Stimulated activated CD4-positive, alpha-beta T cell treated with anti-CD3 and anti-CD28 coated beads, Interleukin-2, amount 100 ng/mL, for 4 hours (primary cell): ENCODE measurements at places on chromosomes 7 and 10.

DNA sequence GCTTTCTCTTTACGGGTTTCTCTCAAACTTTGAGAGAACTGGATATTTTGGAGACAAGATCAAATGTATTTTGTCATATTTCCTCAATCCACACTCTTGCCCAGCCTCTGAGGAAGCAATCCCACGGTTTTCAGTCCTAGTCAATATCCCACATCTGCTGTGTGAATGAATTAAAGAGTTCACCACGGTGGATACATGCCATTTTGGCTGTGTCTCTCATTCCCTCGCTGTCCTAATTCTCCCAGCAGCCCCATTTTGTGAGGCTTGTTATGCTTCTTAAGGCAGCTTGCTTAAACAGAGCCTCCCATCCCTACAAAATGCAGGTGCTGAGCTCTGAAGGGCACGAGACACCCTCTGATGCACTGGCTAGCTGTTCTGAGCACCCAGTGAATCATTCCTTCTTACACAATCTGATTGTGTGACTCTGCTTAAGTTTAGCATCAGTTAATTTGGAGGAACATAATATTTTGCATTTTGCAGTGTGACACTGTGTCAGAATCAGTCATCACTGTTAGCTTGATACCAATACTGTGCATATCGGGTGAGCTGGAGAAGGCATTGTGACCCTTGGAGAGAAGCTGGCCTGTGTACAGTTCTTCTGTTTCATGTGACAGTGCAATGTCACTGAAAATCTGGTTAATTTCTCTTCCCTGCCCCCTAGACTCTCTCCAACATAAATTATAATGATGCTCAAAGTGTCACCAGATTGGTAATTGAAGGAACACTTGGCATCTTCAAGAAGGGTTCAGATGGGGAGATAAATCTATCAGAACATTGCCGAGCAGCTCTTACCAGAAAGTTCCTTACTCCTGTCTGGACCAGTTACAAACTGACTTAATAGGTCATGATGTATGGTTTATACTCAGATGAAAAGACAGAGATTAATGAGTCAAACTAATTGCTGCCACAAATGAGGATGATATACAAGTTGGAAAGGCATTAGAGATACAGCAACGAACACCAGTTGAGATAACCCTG lies 103.7 kb upstream of the AOAH start:
- DNase-seq = no peak

DNA sequence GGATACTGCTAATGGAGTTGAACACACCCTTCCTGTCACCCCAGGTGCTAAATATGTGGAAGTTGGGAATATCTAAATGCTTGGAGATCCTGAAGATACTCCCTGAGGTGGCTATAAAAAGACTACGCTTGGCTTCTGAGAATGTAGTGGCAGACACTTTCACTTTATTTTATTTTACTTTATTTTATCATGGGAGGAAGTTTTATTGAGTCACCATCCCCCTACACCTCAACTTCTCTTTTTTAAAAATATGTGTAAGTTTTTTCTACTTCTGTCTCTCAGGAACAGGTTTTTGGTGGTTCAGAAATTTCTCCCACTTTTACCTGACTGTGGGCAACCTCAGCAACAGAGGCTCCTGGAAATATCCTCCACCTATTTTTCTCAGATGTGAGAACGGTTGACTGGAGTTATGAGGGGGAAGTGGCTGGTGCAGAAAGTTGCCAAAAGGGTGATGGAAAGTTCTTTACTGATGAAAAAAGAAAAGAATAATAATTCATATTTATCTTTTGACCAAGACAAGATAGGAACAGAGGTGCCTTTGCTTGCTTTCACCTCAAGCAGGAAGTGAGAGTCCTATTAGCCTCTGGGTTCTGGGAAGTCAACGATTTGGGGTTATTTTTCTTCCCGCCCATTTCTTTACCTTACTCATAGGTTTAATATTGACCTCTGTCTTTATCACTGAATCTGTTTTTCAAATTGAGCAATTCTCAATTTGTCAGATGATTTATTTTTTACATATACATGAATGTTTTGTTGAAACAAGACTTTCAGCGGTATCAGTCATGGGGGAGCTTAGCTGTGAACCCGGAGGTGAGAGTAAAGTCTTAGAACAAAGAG lies 103.6 kb downstream of the AHR start:
- DNase-seq = no peak

DNA sequence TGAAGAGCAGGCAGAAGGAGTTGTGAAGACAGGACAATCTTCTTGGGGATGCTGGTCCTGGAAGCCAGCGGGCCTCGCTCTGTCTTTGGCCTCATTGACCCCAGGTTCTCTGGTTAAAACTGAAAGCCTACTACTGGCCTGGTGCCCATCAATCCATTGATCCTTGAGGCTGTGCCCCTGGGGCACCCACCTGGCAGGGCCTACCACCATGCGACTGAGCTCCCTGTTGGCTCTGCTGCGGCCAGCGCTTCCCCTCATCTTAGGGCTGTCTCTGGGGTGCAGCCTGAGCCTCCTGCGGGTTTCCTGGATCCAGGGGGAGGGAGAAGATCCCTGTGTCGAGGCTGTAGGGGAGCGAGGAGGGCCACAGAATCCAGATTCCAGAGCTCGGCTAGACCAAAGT lies 1.5 kb downstream of the CHPF2 start:
- DNase-seq = no peak

- no peak for DNase-seq
Measured at GRCh38 chr7:49624611-49625010, 148.8 kb upstream of the VWC2 start.

GRCh38 chr7:129480674-129481363 lies 21.5 kb upstream of the SMKR1 start:
- no peak for DNase-seq

- no peak for DNase-seq
Measured at GRCh38 chr10:97584798-97585438, 729 bp downstream of the HOGA1 start.

- no peak for DNase-seq
Measured at GRCh38 chr7:76428868-76429805, 4.4 kb downstream of the ZP3 start.

DNA sequence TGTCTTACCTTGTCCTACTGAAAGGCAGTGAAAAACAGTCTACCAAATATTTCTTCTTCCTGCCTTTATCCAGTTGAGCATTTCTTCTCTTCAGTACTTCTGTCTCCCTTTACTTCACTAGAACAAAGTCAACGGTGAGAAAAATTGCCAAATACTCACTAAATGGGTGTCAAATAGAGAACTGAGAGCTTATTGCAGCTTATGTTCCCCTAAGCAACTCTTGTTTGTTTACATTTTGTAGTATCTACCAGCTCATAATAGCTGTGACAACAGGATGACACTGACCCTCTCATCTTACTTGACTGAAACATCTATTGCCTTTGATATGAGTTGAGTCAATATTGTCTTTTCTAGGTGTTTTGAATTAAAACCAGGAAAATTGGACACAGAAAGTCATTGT lies 327.9 kb upstream of the SORCS1 start:
- DNase-seq = no peak

DNA sequence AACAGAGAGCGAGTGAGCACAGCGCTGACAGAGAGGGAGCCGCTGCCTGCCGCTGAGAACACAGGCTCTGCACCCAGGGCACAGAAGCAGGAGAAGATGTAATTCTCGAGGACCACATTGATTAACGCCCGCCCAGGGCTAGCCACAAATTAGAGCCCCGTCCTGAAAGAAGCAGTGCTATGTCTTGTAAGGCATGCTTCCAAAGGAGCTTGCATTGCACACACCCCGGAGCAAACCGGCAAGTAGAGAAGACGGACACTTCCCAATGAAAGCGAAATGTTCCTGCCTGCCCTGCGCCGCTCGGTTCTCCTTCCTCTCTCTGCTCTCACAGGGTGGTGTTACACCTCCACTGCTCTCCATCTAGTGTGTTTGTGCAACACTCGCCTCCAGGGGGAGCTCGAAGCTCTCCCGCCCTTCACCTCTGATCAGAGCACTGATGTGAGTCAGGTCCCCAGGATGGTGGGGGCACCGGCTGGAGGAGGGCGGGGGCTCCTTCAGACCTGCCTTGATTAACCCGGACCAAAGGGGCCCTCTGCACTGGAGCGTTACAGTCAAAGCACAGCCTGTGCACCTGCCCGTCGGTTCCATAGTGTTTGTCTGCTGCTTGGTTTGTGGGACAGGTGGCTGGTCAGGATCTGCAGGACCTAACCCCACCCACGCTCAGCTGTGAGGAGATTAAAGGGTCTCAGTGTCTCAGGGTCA lies 316.5 kb downstream of the ADARB2 start:
- DNase-seq = peak; percentile 46

- no peak for DNase-seq
Measured at GRCh38 chr10:11605807-11606408, 5.5 kb downstream of the USP6NL start.

DNA sequence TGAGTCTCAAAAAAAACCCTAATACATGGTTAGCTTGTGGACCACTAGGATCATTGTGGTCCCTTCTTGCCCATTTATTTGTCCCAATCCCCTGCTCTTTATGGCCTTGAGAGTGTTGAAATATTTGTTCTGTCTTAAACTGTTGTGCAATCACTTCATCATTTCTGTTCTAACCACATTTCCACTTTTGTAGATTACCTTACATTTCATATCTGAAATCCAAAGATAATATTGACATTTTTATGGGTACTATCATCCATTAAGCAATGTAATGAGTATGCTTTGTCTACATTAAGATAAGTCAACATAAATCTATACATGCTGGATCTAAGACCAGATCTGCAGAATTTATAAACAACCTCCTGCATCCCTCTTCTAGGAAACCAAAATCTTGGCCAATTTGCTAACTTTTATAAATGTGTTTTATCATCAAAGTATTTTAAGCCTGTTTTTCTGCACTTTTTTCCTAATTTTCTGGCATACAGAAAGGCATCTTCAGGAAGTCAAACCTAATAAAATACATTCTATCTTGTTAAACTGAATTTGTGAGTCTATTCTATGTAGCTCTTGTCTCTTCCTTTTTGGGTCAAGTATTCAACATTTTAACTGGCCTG lies 359.4 kb upstream of the CELF2 start:
- no peak for DNase-seq

- DNase-seq = no peak
Measured at GRCh38 chr7:73621168-73622063, 2.9 kb downstream of the MLXIPL start.

DNA sequence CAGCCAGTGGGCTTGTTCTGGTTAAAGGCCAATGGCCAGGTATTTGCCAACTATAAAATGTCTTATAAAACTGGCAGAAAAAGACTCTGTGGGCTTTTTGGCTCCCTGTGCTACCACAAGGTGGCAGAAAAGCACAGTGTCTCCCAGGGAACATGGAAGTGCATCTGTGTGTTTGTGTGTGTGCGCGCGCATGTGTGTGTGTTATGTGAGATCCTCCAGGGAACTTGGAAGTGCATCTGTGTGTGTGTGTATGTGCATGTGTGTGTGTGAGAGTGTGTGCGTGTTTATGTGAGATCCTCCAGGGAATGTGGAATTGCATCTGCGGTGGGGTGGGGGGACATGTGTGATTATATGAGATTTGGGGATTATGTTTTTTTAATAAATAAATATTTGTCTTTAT lies 30.2 kb upstream of the ABI1 start:
- peak; percentile 6 for DNase-seq

DNA sequence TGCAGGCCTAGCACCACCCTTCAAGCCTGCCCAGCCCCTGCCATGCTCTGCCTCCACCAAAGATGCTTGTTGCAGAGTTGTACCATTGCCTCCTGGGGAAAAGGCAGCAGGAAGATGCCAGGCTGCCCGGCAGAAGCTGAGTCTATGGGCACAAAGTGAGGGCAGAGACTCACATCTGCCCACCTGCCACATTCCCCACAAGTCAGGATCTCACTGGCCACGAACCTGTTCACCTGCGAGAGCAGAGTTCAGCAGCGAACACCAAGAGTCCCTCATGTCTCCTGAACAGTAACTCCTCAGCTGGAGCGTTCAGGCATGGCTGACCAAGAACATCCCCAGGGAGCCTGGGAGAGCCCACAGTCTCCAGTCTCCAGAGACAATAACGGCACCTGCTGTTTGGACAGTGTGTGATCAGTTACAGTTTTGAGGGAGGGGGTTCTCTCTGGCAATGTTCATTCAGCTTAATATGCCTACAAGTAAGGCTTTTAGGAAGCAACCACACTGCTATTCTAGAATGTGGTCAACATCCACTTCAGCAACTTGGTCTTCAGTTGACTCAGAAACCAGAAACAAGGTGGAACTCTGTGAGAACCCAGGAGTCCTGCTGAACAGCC lies 78.5 kb downstream of the GRID1 start:
- DNase-seq = no peak

DNA sequence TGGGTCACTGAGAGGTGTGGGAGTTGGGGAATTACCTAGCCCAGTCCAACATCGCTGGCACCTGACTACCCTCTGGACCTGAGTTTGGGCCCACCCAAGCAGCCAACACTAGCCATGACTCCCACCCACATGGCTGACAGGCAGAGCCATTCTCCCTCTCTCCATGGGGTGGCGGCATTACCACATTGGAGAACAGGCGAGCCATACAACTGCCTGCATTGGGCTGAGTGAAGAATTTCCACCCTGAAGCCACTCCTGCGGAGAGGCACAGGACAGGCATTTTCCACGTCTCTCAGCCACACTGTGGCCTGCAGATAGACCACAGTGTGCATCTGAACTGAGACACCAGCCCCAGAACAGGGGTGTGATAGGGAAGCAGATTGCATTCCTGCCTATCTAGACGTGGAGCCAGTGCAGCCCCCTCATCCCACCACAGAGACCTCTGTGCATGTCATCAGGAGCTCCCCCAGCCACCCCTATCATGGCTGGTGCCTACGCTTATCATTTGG lies 58.2 kb upstream of the ANTXRL start:
- DNase-seq = peak; percentile 39

DNA sequence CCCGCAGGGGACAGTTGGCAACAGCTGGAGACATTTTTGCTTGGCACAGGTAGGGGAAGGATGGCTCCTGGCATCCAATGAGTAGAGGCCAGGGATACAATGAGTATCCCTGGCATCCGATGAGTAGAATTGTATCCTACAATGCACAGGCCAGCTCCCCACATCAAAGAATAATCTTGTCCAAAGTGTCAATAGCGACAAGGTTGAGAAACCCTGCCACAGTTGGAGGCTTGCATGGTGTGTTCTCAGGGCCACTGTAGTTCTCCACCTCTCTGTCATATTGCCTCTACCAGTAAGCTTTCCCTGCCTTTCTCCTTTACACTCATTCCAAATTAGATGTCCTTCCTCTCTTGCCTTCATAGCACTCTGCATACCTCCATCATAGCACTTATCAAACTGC lies 60.7 kb downstream of the ZNF92 start:
- DNase-seq = no peak

- DNase-seq = no peak
Measured at GRCh38 chr10:34454590-34455261, 360.4 kb downstream of the PARD3 start.

- no peak for DNase-seq
Measured at GRCh38 chr7:23968791-23969190, 258.8 kb downstream of the STK31 start.
